Naive thymus-derived CD8-positive, alpha-beta T cell (primary cell): ENCODE measurements at places on chromosomes 1 and 21. TPM values are rescaled to one million over a fixed set of nuclear protein-coding genes. Genes with fewer than 3 reads are reported as not detected.

UROD gene
- 78.8 TPM for total RNA-seq

CD52 gene
- total RNA-seq, result 847 TPM

SLC66A1 gene
- total RNA-seq, result 6.4 TPM

OR2T33 gene
- total RNA-seq, result not detected

HAPLN2 gene
- 0.39 TPM for total RNA-seq

ESPN gene
- 2.4 TPM for total RNA-seq
